ENCODE measurements at places on chromosomes 13 and 19. TPM values are rescaled to one million over a fixed set of nuclear protein-coding genes. Genes with fewer than 3 reads are reported as not detected.

Gene USP12
- total RNA-seq, result 29.8 TPM

Gene TMC4
- 125 TPM for total RNA-seq

Gene SMAD9
- 10.5 TPM for total RNA-seq

- DNase-seq, result no peak
These were observed 321.6 kb downstream of the NDFIP2 start for GRCh38 chr13:79802389-79803085.

- DNase-seq, result no peak
These were observed 338 bp downstream of the SLC35E1 start for GRCh38 chr19:16571822-16572331.

DNA sequence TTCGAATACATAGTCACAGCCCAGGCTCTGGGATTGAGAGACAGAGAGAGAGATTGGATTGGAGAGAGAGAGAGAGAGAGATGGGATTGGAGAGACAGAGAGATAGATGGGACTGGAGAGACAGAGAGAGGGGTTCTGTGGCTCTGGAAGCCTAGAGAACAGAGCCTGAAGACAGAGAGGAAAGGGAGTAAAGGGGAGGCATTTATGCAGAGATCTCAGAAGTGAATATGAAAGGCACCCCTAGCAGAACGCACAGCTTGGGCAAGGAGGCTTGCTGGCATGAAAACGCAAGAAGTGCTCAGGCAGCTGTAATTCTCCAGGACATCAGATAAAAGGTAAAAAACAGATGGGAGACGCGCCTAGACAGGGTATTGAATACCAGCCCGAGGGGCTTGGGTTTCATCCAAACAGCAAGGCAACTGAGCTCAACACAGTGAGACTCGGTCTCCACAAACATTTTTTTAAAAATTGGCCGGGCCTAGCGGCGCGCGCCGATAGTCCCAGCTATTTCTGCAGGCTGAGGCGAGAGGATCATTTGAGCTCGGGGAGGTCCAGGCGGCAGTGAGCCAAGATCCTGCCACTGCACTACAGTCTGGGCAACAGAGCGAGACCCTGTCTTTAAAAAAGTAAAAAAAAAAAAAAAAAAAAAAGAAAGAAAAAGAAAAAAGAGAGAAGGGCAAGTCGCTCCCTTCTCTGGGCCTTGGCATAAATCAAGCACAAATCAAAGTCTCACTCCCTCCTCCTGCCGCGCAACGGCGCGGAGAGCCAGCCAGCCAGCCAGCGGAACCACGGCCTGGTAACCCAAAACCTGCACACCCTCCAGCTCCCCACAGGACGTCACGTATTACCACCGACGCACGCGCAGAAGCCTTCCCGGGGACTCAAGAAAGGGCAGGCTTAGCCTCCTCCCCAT lies 774 bp upstream of the PPP2R1A start:
- peak; percentile 15 for DNase-seq

- no peak for DNase-seq
These were observed 126.4 kb downstream of the TNFRSF19 start for GRCh38 chr13:23696610-23697009.

GRCh38 chr19:2227415-2228156 lies 8.5 kb downstream of the PLEKHJ1 start:
- no peak for DNase-seq
